Right renal pelvis (tissue), 4 donors: ENCODE measurements at places on chromosomes 7 and 10.

DNA sequence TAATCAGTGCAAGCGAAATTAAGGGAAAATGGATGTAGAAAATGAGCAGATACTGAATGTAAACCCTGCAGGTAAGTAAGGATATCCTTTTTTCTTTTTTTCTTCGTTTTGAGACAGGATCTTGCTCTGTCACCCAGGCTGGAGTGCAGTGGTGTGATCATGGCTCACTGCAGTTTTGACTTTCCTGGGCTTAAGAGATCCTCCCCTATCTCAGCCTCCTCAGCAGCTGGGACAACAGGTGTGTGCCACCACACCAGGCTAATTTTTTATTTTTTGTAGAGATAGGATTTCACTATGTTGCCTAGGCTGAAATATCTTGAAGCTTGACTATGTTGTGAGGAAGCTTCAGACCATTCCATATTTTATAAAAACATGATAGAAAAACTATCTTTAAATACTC lies 4.3 kb downstream of the PDCD4 start:
- no peak for DNase-seq

DNA sequence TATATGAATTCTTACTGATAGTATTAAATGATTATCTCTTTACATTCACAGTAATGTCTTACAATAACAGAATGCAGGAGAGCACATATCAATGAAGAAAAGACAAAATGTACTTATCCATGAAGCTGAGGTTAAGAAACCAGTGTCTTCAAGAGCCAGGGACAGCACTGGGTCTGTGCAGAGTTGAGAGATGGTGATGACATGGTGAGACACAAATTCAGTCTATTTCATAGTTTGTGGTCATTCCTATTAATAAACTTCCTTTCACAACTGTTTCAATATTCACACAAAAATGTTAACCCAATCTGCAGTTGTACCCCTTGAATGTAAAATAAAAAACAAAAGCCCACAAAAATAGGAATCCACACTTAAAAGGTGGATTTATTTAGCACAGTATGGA lies 5.3 kb upstream of the MAGI2 start:
- no peak for DNase-seq

- peak; percentile 1 for DNase-seq
These were observed 121.8 kb downstream of the INHBA start for GRCh38 chr7:41581041-41581440.

DNA sequence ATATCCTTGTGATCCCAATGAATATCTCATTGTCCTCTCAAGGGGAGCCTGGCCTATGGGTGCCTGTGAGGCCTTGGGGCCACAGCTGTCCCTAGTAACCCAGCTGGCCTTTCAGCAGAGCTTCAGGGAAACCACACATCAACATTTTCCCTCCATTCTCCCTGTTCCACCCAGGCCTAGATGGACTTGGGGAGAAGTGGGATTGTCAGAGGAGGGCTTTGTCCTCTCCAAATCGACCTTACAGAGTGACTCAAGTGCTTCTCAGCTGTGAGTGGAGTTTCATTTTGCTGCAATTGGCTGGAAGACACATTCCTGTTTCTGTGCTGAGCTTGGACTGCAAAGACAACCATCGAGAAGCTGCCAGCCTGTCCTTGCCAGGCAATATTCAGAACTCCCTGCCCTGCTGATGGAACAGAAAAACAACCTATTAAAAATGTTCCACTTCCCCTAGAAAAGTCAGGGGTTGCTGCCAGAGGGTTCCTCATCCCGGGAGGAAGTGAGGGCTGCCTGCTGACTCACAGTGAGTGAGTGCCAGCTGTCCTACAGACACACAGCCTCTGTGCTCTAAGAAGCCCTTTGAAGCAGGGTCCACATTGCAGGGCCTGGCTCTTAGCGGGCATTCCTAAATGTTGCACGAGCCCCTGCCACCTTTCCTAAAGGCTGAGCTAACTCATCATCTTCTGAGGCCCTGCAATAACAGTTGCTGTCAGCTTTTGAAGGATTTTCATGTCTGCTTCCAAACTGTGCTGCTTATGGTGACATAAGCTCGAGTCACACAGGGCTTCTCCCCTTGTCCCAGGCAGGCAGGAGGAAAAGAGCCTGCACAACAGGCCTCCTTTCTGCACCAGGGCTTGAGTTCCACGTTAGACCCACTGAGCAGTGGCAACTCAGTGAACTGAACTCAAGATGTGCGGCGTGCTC lies 20.5 kb downstream of the STRA8 start:
- DNase-seq, result no peak

GRCh38 chr10:132883391-132883881 lies 58.9 kb downstream of the CFAP46 start:
- no peak for DNase-seq

DNA sequence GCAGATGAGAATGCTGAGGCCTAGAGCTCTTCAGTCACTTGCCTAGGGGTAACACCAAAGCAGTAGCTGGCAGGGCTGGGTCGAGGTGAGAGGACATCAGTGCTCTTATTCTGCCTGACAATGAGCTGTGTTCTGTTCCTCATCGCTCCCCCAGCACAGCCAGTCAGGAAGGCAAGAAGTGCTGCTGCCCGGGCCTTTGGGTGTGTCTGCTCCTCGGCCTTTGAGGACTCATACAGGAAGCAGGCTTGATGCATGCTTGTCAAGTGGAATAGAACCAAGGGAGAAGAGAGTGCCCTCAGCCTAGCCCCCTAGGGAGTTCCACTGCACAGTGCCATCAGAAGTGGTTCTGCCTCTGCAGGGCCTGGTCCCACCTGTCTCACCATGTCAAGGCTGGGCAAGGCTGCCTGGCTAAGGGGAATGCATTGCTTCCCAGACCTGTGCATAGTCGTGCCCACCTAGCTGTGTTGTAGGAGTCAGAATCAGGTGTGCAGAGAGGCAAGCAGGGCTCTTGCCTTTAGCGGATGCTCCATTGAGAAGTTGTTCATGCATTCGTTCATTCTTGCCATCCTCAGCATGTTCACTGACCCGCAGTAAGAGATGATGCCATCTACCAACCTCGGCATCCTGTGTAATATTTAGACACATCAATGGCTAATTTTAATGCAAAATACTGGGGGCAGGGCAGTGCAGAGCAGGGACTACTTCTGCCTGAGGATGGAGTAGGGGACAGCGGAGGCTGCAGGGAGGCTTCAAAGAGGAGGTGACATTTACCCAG lies 156.6 kb downstream of the RPS24 start:
- DNase-seq, result no peak

DNA sequence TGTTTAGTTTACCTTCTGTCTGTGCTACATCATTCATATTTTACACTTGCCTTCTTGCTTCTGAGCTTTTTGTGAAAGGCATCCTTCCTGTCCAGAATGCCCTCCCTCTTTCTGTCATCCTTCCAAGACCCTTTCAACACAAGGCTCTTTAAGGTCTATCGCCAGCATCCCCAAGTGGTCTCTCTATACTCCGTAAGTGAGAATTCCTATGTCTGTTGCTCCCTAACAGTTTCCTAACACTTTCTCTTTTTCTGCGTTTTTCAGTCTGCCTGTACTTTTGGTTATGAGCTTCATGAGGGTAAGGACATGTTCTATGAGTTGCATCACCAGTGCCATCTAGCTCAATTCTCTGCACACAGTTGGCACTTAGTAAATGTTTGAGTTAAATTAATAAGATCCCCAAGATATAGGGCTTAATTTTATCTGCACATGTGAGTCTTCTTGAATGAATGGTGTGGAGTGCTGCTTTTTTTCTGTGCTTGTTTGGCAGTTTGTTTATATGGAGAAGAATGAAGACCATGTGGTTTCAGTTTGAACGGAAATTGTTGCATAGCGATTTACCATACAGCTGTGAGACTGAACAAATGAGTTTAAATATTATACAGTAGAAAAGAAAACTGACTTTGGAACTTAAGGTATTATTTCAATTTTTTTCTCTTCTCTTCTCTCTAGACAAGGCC lies 29.4 kb downstream of the RABGEF1 start:
- no peak for DNase-seq

- DNase-seq, result no peak
These were observed 50.6 kb downstream of the PNLIPRP2 start for GRCh38 chr10:116671274-116671926.

GRCh38 chr10:123301077-123301857 lies 147.1 kb downstream of the BUB3 start:
- DNase-seq, result no peak

- DNase-seq, result no peak
These were observed 174.4 kb upstream of the KIAA1217 start for GRCh38 chr10:24034571-24034970.

- DNase-seq, result no peak
These were observed 6.9 kb upstream of the MXI1 start for GRCh38 chr10:110200503-110200902.

- DNase-seq, result no peak
These were observed 10.8 kb downstream of the PDE1C start for GRCh38 chr7:32059289-32060011.

- DNase-seq, result no peak
These were observed 21.6 kb downstream of the GPR26 start for GRCh38 chr10:123687758-123688157.

DNA sequence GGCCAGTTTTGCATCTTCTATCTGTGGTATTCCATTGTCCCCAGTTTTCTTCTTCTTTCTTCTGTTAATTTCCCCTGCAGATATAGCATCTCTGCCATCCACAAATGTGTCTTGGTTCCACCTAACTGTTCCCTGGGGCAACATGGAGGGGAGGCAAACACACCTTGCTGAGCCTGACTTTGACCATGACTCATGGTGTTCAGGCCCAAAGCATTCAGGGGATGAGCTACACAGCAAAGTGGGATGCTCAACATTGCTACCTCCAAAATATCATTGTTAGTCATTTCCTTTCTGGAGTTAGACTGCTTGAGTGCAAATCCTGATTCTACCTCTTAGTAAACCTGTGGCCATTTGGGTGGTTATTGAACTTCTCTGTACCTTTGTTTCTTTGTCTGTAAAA lies 542.7 kb downstream of the LRMDA start:
- no peak for DNase-seq

- no peak for DNase-seq
These were observed 45.6 kb downstream of the MKI67 start for GRCh38 chr10:128080641-128081040.

GRCh38 chr7:98175260-98175940 lies 35.8 kb upstream of the BHLHA15 start:
- no peak for DNase-seq

GRCh38 chr10:570628-571163 lies 118.8 kb downstream of the DIP2C start:
- DNase-seq, result no peak

GRCh38 chr10:26215935-26216584 lies 514 bp upstream of the GAD2 start:
- DNase-seq, result no peak

DNA sequence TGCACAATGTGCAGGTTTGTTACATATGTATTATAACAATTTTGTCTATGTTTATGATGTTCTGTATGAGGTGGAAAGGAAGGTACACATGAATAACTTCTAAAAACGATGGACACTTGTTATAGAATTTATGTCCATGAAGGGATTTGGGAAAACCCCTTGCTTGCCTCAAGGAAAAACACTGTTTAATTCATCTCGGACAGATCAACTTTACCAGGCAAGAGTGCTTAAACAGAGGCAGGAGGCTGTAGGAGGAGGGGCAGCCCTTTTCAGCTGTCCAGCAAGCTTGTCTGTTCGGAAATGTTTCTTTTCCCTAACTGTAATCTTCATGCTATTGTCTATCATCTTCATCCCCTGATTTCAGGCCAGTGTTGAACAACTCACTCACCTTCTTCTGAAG lies 200.9 kb downstream of the CDC14C start:
- no peak for DNase-seq

- DNase-seq, result no peak
These were observed 116.2 kb upstream of the AFAP1L2 start for GRCh38 chr10:114520453-114520852.

- DNase-seq, result no peak
These were observed 1.3 kb upstream of the HMX3 start for GRCh38 chr10:123134343-123134914.

GRCh38 chr7:50160206-50160605 lies 67.2 kb upstream of the ZPBP start:
- no peak for DNase-seq

DNA sequence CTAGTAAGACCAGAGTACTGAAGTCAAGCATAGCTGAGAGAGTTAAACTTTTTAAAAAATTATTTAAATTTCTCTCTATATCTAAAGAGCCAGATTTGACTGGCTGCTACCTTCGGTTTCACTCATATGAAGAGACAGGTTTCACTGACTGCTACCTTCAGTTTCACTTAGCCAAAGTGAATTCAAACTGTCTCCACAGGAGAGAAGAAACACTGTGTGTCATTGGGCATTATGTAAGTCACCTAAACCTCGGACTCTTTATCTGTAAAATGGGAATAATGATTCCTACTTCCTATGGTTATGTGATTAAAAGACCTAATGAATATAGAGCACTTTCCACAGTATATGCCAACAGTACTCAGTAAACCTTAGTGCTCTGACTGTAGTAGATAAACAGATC lies 41.6 kb upstream of the MET start:
- no peak for DNase-seq

GRCh38 chr7:88104732-88105131 lies 115.1 kb downstream of the SRI start:
- DNase-seq, result no peak

- DNase-seq, result no peak
These were observed 6.7 kb downstream of the RNF216 start for GRCh38 chr7:5774790-5775189.

GRCh38 chr7:77444123-77444522 lies 28.0 kb upstream of the GSAP start:
- DNase-seq, result no peak

DNA sequence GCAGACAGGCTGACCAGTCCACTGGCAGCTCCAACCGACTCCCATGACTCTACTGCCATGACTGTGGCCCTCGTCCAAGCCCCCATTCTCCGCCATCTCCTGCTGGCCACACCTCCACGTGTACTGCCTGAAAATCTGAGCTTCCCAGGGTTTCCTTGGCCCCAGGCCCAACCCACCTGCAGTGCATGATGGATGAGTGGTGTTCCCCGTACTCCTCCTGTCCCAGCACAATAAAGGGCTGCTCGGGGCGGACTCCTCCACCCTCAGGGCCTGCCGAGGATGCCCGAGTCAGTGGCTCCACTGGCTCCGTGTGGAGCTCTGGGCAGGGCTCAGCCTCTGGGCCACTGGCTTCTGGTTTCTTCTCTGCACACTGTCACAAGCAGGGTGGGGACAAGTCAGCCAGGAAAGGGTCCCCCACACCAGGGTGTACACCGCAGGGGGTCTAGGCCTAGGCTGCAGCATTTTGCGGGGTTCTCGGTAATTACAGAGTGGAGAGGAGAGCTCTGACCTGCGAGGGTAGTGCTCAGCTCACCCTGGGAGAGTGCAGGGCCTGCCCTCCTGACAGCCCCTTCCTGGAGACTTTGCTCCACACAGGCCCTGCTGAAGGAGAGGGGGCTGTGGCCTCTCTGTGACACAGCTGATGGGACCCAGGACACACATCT lies 15.2 kb downstream of the WDR91 start:
- DNase-seq, result no peak
